ENCODE measurements at places on chromosomes 13 and 19.
A peak's percentile ranks its signal among the peaks of the same experiment; 100 is the strongest.

DNA sequence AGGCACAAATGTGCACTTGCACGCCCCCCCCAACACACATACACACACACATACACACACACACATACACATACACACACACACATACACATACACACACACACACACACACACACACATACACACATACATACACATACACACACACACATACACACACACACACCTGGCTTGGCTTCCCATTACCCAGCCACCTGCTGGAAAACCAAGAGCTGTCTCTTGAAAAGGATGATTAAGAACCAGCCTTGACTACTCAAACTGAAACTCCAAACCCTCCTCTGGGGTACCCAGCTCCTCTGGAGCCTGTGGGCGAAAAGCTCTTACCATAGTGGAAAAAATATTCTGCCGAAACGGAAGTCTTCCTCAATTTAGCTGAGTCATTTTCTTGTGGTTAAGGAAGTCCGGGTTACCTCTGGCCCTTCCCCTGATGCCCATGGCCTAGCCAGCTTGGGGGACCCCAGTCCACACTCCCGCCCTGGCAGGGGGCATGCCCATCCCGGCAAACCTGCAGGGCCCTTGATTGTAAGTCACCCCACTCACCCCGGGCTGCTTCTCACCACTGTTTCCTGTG, 21.9 kb downstream of the CEBPA start:
- DNase-seq: no peak

GRCh38 chr13:31922724-31923123, 108.8 kb upstream of the FRY start:
- peak; percentile 18 for DNase-seq

DNA sequence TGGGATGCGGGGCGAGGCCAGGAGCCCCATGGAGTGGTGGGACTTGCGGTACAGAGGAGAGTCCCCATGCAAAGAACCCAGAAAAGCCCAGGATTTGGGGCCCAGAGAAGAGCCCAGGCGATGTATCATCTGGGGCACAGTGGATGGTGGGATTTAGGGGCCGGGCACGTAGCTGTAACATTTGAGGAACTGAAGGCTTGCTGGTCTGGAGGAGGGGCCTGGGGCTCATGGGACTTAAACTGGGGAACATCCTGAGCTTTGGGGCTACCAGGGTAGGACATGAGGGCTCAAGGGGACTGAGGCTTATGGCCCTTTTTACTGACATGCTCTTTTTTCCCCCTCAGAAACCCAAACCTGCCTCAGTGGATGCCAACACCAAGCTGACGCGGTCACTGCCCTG, 13.5 kb downstream of the MED25 start:
- no peak for DNase-seq

DNA sequence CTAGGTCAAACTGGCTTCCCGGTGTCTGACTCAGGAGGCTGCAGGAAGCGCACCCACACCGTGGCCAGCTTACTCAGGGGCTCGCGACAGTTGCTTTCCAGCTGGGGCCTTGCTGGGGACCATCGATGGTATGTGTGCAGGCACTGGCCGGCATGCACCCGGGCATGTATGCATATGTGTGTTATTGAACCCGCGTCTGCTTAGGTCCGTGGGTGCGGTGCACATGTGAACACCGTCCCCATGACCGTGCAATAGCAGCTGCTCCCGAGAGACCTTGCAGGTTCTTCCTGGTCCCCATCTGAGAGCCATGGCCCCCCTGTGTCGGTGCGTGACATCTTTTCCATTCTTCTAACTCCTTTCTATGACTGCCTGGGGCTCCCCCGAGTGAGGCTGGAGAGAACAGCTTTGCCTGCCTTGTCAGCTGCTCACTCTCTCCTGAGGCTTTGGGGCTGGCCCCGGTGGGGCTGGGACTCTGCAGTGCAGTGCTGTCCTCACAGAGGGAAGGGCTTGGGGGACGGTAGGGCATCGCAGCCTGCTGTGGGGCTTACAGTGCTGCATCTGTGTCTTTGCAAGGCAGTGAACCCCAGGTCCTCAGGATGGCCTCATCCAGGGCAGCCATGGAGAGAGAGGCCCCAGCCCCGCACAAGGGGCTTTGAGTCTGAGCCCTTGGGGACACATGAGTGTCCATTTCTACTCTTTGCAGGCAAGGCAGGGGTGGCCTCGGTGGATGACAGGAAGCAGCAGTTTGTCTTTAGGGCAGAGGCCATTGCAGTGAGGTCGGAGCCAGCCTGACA, 65.1 kb downstream of the CHST8 start:
- DNase-seq: peak; percentile 20

DNA sequence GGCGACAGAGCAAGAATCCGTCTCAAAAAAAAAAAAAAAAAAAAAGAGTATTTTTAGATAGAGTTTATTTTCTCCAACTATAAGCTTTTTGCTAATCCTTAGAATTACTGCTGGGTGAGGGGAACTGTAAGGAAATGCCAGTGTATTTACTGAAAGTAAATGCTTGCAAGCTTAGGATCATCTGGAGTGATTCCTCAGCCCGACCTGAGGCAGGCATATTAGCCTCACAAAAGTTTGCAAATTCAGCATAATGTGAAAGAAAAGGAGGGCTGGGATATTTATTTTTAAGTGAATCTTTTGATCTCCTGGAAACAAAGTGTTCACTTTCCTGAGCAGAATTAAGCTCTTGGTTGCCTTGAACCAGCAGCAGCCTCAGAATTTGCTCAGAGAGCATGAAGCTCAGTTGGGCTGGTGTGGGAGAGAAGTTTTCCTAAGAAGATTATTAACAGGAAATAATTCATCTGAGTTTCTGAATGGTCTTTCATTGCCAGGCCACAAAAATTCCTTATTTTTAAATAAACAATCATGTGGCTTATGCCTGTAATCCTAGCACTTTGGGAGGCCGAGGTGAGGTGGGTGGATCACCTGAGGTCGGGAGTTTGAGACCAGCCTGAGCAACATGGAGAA, 24.7 kb upstream of the SPATA13 start:
- peak; percentile 30 for DNase-seq

DNA sequence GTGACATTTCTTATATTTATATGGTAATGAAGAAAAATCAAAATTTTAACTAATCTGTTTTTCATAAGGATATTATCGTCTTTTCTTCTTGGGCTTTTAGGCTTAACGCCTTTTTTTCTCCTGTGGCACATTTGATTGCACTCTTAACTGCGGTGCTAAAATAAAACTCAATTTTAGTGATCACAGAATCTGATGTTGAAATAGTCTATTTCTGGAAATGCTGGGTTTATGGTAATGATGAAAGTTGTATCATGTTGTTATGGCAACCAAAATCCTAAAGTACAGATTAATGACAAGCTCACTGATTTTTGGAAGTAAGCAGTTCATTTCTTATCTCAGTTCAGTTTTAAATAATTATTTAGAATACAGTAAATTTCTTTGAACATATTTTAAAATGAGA, 85.3 kb downstream of the COG6 start:
- no peak for DNase-seq

GRCh38 chr19:36082916-36083315, 28.0 kb upstream of the OVOL3 start:
- DNase-seq: no peak

GRCh38 chr19:4633140-4633967, 6.0 kb upstream of the TNFAIP8L1 start:
- DNase-seq: peak; percentile 95

- no peak for DNase-seq
Observed at GRCh38 chr13:96860882-96861281, 133.4 kb downstream of the OXGR1 start.

- DNase-seq: no peak
Observed at GRCh38 chr19:14476673-14477401, 1.7 kb upstream of the PTGER1 start.

DNA sequence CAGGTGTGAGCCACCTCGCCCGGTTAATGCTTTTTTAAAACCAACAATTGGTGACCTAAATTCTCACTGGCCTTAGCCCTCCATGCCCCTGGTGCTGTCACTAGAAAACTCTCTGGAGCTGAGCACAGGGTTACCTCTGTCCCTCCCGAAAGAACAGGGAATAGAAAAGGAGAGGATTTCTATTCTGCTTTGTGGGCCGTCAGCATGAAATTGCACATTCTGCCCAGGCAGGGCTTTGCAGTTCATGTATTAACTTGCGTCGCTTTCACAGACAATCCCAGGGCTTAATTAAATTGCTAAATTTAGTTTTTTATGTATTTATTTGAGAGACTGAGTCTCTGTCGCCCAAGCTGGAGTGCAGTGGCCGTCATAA, 583 bp upstream of the ZNF480 start:
- no peak for DNase-seq

GRCh38 chr13:110983241-110983640, 68.4 kb upstream of the ANKRD10 start:
- no peak for DNase-seq

- DNase-seq: no peak
Observed at GRCh38 chr19:376111-376470, 31.5 kb upstream of the MIER2 start.

DNA sequence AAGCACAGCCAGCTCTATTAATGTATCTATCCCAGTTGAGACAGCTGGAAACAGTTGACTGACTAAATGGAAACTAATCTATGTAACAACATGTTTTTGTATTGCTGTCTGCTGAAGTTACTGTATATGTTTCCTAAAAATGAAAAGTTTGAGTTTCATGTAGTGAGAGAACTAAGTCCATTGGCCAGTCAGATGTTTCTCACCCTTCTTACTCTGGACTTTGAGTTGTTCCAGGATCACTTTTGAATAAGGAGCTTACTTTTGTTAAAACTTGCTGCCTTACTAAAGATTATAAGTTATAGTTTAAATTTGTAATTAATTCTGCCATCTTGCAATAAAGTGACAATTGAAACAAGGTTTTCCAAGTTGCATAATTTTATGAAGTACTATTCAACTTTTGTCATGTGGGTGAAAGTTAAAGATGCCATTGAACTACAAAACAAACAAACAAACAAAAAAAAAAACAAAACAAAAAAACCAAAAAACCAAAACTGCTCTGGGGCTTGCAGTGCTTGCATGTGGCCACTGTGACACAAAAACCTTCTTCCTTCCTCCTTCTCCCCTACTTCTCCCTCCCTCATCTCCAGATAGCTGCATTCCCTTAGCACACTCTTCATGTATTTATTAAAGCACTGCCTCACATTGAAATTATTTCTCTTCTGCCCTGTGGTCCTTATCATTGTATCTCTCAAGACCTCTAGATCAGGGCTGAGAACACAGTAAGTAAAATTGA, 15.3 kb downstream of the WDFY2 start:
- DNase-seq: no peak
